Activated CD4-positive, alpha-beta T cell treated with anti-CD3 and anti-CD28 coated beads for 36 hours (primary cell): ENCODE measurements at places on chromosomes 2 and 18. TPM values are rescaled to one million over a fixed set of nuclear protein-coding genes. Genes with fewer than 3 reads are reported as not detected.

GRCh38 chr18:48837676-48838075, 113.1 kb downstream of the SMAD7 start:
- no peak for DNase-seq
- no peak overlapping the region for H3K4me3 ChIP-seq
- peaks cover 81% of the 10 kb centered on the region for H3K4me1 ChIP-seq
- no peak overlapping the region for H3K27ac ChIP-seq
- H3K36me3 ChIP-seq, result no peaks in the 10 kb centered on the region

DNA sequence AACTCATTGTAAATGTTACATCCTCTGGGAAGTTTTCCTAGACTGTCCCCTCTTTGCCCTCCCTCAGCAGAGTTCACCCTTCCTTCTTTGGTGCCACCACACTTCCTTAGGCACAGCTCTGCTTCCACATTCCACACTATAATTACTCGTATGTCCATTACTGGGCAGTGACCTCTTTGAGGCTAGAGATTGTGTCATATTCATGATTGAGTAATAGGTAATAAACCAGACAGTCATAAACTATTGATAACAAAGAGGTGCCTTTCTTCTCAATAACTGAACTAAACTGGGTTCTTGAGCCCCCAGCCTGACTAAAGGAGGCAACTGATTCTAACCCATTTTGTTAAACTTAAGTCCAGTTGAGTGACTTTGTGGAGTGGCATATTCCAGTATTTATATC, 28.3 kb downstream of the MYO3B start:
- H3K27me3 ChIP-seq, result peaks cover 12% of the 10 kb centered on the region
- no peak for DNase-seq
- no peaks in the 10 kb centered on the region for H3K4me1 ChIP-seq
- H3K27ac ChIP-seq, result no peak overlapping the region
- no peak overlapping the region for H3K4me3 ChIP-seq

EFR3B gene
- 1.0 TPM for total RNA-seq

CDK15 gene
- not detected for total RNA-seq

GRCh38 chr2:236061497-236061896, 106.7 kb downstream of the GBX2 start:
- peaks cover 9% of the 10 kb centered on the region for H3K27me3 ChIP-seq
- no peaks in the 10 kb centered on the region for H3K4me1 ChIP-seq
- H3K27ac ChIP-seq, result no peak overlapping the region
- DNase-seq, result no peak
- no peak overlapping the region for H3K4me3 ChIP-seq
- H3K36me3 ChIP-seq, result no peaks in the 10 kb centered on the region
